ENCODE measurements at places on chromosomes 16 and 17.

DNA sequence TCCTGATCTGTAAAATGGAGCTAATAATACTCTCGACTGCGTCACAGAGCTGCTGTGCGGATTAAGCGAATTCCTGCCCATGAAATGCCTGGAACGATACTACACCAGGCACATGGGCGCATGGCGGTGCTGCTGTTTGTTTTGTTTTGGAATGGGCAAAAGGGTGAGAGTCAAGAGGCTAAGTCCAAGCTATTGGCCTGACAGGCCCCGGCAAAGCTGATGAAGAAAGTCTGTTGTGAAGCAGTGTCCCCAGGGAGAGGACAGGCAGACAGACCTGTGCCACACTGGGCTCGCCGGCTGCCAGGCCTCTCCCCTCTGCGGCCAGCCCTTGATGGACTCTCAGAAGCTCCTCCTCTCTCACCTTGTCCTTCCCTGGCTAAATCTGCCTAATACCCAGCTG lies 31.3 kb upstream of the RASD1 start:
- DNase-seq, result no peak

GRCh38 chr16:23902034-23902747 lies 66.4 kb downstream of the PRKCB start:
- DNase-seq, result no peak

- no peak for DNase-seq
Measured at GRCh38 chr17:2871720-2872119, 75.5 kb downstream of the RAP1GAP2 start.

- DNase-seq, result no peak
Measured at GRCh38 chr17:63185420-63185819, 219.4 kb downstream of the TANC2 start.

DNA sequence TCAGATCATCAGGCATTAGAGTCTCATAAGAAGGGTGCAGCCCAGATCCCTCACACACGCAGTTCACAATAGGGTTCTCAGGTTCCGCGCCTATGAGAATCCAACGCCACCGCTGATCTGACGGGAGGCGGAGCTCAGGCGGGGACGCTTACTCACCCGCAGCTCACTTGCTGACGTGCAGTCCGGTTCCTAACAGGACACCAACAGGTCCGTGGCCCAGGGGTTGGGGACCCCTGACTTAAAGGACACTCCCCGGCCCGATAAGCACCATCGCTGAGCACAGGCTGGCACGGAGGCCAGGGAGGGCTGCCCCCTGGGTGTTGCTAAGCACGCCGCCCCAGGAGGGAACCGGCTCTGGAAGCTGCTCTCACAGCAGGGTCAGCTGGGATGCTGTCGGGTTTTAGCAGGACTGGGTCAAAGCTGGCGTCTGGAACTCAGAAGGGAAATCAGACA lies 30.1 kb upstream of the BAHCC1 start:
- no peak for DNase-seq
